ENCODE measurements at places on chromosomes 1 and 21. TPM values are rescaled to one million over a fixed set of nuclear protein-coding genes. Genes with fewer than 3 reads are reported as not detected.
A peak's percentile ranks its signal among the peaks of the same experiment; 100 is the strongest.

LRRC3 gene
- total RNA-seq = 4.4 TPM

GRCh38 chr1:2574350-2574749 lies 12.2 kb upstream of the PRXL2B start:
- no peak for DNase-seq

DNA sequence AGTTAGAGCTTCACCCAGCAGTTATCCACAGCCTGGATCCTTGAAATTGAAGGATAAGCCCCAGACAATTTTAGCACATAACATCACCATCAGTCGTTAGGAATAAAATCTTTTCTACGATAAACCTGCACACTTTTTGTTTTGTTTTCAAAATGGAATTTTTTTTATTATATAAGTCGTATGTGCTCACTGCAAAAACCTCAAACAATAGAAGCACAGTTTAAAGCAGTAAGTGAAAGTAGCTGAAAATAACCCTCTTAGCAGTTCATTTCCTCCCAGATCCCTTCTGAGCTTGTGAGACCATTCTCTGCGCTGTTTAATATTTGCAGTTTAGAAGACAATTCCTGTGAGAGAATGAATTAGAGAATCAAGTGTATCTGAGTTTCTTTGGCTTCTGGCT lies 38.3 kb downstream of the ELK4 start:
- no peak for DNase-seq

ANGPTL7 gene
- total RNA-seq = 11.0 TPM

- no peak for DNase-seq
Observed at GRCh38 chr1:208409176-208409575, 165.0 kb upstream of the PLXNA2 start.

DNA sequence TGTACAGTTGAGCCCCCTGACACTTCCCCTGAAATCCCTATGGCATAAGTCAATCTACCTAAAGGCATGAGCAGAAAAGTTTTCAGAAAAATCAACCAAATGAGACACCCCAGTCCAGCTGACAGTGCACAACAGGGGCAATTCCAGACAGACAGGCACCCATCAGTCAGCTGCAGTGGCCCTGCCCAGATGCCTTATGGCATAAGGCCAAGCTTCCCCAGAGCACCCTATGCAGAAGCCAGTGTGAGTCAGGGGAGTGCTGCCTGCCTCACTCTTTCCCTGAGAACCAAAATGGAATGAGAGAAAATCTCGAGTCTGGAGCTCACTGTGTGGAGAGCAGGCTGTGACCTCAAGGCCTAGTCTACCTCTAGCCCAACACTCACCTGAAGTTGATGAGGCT lies 38.1 kb downstream of the MRAP start:
- no peak for DNase-seq

DNA sequence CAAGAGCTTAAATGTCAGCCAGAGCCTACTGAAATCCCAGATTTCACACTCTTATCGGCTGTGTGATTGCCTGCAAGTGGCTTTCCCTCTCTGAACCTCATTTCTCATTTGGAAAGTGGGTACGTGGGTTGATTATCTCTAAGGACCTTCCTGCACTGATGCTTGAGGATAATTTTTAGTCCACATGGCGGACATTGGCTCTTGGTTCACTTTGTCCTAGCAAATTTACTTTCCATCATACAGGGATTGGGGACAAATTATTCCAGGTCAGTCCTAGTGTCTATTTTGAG lies 111.6 kb downstream of the ACTL8 start:
- DNase-seq = no peak

GRCh38 chr1:117106478-117106877 lies 15.1 kb downstream of the TRIM45 start:
- DNase-seq = no peak

DNA sequence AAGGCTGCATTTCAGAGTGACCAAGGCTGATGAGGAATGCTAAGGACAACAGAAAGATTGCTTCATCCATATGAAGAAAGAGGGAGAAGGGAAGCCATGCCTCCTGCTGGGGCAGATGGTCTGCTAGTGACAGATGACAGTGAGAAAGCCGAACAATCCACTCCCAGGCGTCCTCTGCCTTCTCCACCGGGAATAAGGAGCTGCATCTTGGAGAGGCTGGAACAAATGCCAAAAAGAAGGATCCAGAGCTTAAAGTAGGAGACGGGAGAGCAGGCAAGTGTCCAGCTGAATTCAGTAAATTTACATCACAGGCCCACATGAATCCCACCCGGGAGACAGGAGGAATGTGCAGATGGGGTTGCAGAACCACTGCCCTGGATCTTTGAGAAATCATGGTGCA lies 33.4 kb downstream of the DDX20 start:
- no peak for DNase-seq

DNA sequence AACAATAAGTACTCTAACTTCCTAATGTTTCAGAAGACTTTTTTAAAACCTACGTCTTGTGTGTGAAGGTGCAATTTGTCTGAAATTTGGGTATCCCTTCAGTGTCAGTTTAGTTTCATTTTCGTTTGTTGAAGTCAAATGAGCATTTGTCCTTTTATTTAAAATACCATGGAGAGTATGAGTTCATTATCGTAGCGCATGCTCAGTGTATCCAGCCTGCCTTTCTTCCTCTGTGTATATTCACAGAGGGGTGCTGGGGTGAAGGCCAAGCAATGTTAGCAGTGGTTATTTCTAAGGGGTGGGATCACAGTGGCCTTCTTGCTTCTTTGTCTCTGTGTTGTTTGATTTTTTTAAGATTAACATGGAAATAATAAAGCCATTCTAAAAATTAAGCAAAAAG lies 43.2 kb downstream of the CNN3 start:
- DNase-seq = no peak

DNA sequence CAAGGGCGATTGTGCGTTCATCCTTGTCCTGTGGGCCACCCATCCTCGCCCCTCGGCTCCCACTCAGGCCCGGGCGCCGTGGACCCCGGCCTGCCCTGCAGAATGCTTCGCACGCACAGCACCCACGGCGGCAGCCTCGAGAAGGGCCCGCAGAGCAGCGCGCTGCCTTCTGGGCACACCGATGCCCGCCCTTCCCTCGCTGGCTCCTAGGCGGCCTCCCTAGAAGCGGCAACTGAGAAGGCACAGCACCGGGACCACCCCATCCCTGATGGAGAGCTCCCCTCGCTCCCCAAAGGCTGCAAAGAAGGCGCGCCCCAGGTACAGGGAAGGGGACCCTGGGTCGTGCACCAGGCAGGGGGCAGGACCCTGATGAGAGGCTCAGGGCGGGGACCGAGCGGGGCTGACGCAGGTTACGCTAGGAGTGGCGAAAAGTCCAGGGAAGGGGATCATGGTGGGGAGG lies 971 bp downstream of the CAPZB start:
- no peak for DNase-seq

LIN28A gene
- not detected for total RNA-seq

DNA sequence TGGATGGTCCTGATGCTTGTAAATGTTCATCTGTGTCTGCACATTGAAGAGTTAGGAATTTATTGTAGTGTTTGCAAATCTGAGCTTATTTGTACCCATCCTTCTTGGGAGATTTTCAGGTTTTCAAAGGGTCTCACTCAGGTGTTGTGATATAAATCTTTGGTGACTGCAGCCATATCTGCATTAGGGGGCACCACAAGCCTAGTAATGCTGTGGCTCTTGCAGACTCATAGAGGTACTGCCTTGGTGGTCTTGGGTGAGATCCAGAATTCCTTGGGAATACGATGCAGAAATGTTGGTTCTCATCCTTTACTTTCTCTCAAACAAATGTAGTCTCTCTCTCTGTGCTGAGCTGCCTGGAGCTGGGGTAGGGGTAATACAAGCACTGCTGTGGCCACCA lies 405.9 kb downstream of the TTLL7 start:
- DNase-seq = no peak

- no peak for DNase-seq
Observed at GRCh38 chr1:51287966-51288365, 42.4 kb downstream of the TTC39A start.

- DNase-seq = no peak
Observed at GRCh38 chr1:97938285-97938642, 17.4 kb upstream of the DPYD start.

C1orf141 gene
- not detected for total RNA-seq

- DNase-seq = peak; percentile 26
Observed at GRCh38 chr1:108692724-108693655, 880 bp downstream of the PRPF38B start.

GRCh38 chr1:226710501-226710900 lies 28.6 kb downstream of the ITPKB start:
- no peak for DNase-seq

DNA sequence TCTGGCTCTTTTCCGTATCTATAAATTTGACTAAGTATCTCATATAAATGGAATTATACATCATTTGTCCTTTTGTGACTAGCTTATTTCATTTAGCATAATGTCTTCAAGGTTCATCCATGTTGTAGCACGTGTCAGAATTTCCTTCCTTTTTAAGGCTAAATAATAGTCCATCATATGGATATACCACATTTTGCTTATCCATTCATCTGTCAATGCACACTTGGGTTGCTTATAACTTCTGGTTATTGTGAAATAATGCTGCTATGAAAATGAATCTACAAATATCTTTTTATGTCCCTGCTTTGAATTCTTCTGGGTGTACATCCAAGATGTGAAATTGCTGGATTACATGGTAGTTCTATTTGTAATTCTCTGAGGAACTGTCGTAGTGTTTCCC lies 119.6 kb downstream of the RHOU start:
- no peak for DNase-seq

DNA sequence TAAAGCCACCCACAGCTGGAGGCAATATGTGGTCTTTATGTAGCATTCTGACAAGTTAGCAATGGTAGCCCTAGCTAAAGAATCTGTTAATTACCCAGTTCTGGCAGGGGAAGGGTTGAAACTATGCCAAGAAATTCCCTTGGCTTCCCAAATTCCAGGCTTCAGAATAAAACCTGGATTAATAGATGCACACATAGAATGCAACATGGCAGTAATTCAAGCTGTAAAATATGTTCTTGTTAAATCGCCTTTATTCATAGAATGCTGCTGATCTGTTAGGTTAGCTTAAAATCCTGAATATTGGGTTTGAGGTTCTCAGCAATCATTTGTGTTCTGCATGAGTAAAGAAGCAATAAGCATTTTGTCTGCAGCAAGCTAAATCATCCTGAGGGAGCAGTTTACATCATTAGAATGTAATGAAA lies 80.1 kb downstream of the ZNF326 start:
- DNase-seq = no peak

GRCh38 chr1:75310067-75310466 lies 175.9 kb downstream of the LHX8 start:
- no peak for DNase-seq

CLCA4 gene
- not detected for total RNA-seq

HES2 gene
- total RNA-seq = 0.12 TPM

DNA sequence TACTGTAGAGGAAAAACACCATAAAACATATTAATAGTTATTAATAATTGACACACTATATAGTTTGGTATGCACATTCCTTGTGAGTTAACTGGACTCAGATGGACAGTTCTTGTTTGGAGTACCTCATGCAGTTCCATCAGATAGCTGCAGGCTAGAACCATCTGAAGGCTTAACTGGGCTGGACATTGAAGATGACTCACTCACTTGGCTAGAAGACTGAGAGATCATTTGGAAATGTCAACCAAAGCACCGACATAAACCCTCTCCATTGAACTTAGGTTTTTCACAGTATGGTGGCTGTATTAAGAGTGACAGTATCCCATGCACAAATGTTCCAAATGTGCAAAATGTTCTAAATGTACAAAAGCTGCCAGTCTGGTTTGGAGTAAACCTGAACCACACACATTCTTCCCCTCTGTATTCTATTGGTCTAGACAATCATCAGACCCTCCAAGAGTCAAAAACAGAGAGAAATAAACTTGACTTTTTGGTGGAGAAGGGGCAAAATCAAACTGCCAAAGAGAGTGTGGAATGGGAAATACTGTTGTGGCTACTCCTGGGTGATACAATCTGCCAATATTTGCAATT lies 708.4 kb downstream of the KCNT2 start:
- DNase-seq = no peak

DNA sequence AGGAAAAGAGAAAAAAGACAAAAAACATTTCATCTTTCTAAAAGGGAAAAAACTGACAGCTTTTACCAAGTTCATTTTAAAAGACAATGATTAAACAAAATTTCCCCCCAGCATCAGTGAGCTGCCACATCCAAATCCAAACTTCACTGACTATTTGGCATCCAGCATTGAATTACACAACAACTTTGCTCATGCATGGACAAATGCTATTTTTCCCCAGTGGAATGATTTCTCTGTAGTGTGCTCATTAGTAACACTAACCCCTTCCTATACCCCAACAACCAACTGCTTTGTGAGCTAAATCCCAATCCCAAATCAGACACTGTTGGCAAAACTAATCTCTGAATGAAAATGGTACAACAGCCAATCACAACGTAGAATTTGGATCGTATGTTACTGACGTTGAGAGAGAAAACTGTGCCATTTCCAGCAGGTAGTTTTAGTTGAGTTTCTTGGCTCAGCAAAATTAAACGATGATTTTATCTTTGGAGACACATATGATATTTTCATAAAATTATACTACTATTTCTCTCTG lies 37.9 kb downstream of the PIK3R3 start:
- no peak for DNase-seq

DNA sequence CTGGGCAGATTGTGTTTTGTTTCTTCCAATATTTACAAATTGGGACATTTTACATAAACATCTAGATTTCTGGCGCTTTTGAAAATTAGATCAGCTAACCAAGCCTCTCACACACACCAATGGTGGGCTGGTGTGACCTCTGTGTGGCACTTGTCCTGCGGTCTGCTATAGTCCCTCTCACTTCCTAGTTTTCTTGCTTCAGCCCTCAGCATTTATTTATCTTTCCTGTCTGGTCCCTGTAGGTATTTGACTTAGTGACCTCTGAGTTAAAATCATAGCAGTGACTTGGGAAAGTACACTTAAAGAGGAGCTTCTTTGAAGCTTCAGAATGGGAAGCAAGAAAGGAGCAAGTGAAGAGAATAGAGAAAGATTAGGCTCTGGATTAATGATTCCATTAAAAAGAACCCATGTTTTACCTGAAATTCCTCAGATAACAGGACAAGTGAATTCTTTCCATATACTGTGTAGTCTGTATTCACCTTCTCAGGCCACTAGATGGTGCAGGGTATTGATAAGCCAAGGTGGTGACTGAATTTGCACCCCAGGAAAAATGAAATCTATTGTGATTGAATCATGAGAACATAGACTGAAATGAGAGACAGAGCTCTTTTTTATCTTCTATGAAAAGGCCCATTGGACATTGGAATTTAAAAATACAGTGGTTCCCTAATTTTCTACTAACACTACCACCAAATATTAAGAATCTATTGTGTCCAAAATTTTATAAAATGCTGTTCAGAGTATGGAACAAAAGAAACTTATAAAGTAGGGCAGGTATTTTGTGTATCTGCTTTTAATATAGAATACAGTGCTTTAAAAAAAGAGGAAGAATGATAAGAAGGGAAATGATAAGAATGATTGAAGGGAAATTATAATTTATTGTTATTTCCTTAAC lies 7.1 kb upstream of the DIPK1A start:
- DNase-seq = no peak

SPRR2G gene
- total RNA-seq = not detected
